Calu3 (cell line): ENCODE measurements at places on chromosomes 5 and 9. TPM values are rescaled to one million over a fixed set of nuclear protein-coding genes. Genes with fewer than 3 reads are reported as not detected.
A peak's percentile ranks its signal among the peaks of the same experiment; 100 is the strongest.

GRCh38 chr9:73202980-73203379, 51.3 kb downstream of the ANXA1 start:
- DNase-seq, result no peak

DNA sequence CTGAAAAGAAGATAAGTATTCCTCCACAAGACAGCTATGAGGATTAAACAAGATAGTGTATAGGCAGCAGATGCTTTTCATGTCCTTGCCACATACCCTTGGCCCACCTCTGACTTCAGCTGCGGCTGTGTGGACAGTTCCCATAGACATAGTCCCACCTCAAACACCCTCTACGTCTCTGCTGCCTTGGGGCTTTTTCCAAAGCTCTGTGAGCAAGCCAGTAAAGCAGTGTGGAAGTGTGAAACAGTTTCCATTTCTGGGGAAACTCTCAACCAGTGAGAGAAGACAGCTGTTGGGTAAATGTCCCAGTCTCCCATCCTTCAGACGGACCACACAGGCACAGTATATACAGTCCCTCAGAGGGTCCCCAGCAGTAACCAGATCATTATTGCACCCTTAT, 125.5 kb downstream of the CDK5RAP2 start:
- no peak for DNase-seq

GRCh38 chr5:62093976-62094375, 212.0 kb upstream of the KIF2A start:
- peak; percentile 44 for DNase-seq

GRCh38 chr9:16690205-16690604, 180.3 kb downstream of the BNC2 start:
- DNase-seq, result no peak

ORM2 gene
- total RNA-seq, result not detected in 2 replicates

DNA sequence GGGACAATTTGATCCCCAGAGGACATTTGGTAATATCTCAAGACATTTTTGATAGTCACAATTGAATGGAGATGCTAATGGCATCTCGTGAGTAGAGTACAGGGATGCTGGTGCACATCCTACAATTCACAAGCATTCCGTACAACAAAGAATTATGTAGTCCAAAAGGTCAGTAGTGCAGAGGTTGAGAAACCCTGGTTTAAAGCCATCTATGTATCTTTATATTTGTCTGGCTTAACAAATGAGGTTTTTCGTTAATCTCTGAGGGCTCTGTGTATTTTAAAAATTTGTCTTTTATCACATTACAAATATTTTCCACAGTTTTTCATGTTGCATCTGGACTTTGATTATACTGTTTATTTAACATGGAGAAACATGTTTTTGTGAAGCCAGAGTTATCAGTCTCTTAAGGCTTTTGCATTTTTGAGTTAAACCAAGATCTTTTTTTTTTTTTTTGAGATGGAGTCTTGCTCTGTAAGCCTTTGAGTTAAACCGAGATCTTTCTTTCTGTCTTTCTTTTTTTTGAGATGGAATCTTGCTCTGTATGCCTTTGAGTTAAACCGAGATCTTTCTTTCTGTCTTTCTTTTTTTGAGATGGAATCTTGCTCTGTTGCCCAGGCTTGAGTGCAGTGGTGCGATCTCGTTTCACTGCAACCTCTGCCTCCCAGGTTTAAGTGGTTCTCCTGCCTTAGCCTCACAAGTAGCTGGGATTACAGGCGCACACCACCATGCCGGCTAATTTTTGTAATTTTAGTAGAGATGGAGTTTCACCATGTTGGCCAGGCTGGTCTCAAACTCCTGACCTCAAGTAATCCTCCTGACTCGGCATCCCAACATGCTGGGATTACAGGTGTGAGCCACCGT, 2.8 kb downstream of the HSDL2 start:
- no peak for DNase-seq

PLAA gene
- total RNA-seq, result 27.9 and 28.1 TPM in 2 replicates

- DNase-seq, result no peak
Measured at GRCh38 chr9:37056046-37056920, 22.2 kb upstream of the PAX5 start.

GRCh38 chr5:119368238-119368630, 12.4 kb downstream of the TNFAIP8 start:
- no peak for DNase-seq

DNA sequence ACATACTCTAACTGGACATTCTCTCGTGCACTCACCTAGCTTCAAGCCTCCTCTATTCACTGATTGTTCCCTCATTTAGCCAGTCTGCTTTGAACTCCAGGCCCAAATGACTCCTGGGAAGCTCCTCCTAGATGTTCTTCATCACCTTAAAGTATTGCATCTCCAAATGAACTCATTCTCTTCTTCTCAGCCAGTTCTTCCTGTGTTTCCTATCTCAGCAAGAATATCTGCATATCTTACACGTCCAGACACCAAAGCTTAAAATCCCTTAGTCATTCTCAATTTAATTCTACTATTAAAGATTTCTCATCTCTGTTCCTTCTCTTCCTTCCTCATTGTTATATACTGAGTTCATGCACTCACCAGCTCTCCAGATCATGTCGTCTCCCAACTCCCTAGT, 118.6 kb upstream of the DAB2 start:
- DNase-seq, result no peak

- DNase-seq, result no peak
Measured at GRCh38 chr9:98886691-98887229, 56.9 kb upstream of the COL15A1 start.

PCDHA10 gene
- 0.78 and 0.91 TPM in 2 replicates for total RNA-seq

ST8SIA4 gene
- not detected in 2 replicates for total RNA-seq

- no peak for DNase-seq
Measured at GRCh38 chr5:16135003-16135402, 44.6 kb downstream of the MARCHF11 start.

SLC2A8 gene
- 10.8 and 13.1 TPM in 2 replicates for total RNA-seq

GRCh38 chr5:178094345-178094744, 19.0 kb upstream of the N4BP3 start:
- DNase-seq, result no peak

DNA sequence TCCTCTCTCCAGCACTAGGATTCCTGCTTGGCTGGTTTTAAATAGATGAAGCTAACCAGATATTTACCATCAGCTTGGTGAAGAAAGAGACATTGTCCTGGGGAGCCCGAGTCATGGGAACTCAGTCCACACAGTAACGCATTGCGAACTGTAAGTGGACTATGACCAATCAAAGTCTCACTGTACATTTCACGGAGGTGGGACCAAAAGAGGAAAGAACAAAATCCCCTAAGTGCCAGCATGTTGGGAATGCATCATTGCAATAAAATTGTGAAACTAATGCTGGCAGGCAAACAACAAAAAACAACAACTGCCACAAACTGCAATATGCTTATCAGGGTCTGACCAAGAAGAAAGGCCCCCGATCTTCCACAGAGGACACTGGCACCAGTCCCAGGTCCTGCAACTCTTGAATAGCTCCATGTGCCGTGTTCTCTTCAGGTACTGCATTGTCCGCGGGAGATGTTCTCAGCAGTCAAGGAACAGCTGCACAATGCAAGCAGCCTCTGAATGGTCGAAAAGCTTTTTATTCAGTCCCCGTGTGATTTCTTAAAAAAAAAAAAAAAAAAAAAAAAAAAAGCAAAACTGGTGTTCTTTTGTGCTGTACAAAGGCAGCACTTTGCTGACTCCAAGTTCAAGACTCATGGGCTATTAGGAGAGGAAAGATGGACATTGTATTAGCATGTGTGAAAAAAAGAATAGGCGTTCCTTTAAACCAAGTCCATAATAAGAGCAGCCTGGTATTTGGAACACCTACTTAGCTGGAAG, 38.1 kb downstream of the SEMA6A start:
- DNase-seq, result peak; percentile 62

- DNase-seq, result no peak
Measured at GRCh38 chr5:164784230-164784629, 1278.8 kb downstream of the MAT2B start.

- DNase-seq, result no peak
Measured at GRCh38 chr9:12930906-12931305, 156.1 kb downstream of the LURAP1L start.

DNA sequence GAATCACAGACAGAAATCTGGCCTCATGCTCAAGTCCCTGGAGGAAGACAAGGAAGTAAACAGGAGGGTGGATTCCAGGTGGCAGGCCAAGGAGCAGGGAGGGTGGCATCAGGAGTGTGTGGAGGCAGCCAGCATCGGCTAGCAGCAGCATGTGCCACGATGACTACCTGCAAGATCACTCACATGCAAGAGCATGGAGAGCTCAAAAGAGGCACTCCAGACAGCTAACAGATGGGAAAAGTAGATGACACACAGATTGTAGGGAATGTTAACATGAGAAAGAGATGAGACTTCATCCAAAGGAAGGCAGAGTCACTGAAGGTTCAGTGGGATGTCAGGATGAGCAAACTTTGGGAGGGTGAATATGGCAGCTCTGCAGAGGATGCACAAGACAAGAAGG, 104.3 kb downstream of the SEMA5A start:
- no peak for DNase-seq

DNA sequence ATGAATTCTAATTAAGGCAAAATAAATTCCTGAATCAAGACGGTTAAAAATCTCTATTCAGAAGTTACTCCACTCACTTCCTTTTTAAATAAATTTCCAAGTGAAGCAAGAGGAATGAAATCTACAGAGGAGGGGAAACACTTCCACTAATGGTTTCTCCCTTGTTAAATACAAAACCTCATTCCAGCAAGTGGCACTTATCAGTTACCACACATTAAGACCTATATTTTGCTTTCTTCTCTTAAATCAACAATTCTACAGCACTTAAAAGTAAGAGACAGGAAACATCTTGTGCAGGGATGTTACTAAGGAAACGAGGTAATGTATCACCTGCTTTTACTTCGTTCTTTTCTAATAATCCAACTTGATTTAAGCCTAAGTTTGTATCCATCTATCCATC, 172.6 kb downstream of the RAPGEF6 start:
- no peak for DNase-seq

DNA sequence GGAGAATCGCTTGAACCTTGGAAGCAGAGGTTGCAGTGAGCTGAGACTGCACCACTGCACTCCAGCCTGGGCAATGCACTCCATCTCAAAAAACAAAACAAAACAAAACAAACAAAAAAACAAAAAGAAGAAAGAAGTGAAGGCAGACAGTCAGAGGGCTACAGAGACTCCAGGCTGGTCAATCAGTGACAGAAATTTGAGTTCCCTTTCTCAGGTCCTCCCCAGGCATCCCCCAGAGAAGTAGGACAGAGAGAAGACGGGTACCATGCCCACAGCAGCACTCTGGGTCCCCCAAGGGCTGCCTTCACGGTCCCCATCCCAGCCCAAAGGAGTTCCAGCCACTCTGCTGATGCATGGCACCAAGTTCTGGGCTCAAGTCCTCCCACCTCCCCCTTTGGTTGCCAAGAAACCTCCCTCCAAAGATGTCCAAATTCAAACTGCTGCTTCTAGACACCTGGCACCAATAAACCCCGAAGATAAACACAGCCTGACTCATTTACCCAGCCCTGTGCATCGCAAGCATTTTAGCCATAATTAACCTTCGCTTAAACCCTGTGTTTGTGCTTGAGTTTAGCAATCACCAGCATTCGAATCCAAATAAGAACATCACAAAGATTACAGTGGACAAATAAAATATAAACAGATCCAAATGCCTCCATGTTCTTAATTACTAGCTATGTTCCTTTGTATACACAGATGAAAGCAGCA, 24.0 kb downstream of the SEMA4D start:
- DNase-seq, result no peak

DNA sequence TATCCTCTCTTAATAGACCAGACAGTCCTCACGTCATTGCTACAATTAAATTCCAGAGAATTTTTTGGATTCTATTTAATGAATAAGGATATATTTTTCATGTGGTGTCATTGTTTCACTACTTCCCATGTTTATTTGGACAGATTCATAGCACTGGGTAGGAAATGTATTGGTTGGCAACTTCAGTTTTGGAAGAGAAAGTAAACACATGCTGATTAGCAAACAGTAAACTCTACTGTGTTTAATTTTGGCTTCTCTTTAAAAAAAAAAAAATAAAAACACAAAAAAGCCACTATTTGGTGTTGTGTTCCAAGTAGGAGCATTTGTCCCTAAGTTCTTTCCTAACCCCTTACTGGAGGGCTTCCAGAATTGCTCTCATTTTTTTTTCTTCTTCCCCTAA, 77.3 kb downstream of the NFIB start:
- DNase-seq, result no peak

DNA sequence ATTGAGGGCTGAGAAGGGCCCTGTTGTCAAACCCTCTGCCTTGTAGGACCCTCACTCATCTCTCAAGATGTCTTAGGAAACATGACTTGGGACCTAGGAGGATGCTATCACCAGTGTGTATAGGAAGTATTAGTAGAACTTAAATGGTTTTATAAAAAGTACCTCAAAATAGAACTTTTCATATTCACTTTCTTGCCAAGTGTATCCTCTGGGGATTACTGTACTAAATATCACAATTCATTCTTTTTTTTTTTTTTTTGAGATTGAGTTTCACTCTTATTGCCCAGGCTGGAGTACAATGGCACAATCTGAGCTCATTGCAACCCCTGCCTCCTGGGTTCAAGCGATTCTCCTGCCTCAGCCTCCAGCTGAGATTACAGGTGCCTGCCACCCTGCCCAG, 56.2 kb downstream of the ARHGEF28 start:
- DNase-seq, result no peak

- no peak for DNase-seq
Measured at GRCh38 chr9:136802321-136802720, 5.4 kb upstream of the RABL6 start.

DMGDH gene
- 1.1 and 1.3 TPM in 2 replicates for total RNA-seq

- DNase-seq, result no peak
Measured at GRCh38 chr5:39420482-39421145, 4.2 kb downstream of the DAB2 start.

- no peak for DNase-seq
Measured at GRCh38 chr5:6861667-6862066, 148.4 kb downstream of the TENT4A start.

GRCh38 chr9:131636593-131636992, 91.3 kb downstream of the PRRT1B start:
- no peak for DNase-seq

DNA sequence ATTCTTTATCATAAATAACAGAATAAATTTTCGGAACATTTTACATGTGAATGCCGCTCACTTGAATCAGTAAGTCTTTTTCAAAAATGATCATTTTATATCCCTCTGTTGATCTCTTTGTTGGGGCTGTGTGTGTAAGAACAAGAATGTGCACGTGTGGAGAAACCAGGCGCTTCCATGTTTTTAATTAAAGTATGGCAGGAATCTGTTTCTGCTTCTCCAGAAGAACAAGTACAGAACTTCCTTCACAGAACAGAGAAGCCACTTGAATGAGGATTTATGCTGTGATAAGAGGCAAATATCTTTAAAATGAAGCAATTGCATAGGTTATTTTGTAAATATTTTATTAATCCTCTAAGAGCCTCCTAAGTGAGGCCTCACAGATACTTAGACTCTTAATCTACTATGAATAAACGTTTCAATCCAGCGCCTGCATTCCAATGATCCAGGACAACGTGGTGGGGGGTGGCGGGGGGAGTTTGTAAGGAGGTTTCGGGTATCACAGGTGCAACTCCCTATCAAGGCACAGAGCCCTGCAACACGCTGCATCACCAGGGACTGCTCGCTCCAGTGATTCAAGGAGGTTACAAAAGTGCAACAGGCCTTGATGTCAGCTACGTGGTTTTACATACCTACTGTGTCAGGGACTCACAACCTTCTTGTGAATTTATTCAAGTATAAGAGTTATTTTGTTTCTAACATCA, 409.2 kb downstream of the BNC2 start:
- no peak for DNase-seq
